ENCODE measurements at places on chromosomes 11 and 22.

GRCh38 chr11:12167061-12168000 lies 56.9 kb downstream of the MICAL2 start:
- no peak for DNase-seq

- no peak for DNase-seq
Observed at GRCh38 chr22:46263216-46263590, at the start of gene PKDREJ. PKDREJ (minus strand) TSS chr22:46263343; CDS start chr22:46263322, 21 bp downstream.

DNA sequence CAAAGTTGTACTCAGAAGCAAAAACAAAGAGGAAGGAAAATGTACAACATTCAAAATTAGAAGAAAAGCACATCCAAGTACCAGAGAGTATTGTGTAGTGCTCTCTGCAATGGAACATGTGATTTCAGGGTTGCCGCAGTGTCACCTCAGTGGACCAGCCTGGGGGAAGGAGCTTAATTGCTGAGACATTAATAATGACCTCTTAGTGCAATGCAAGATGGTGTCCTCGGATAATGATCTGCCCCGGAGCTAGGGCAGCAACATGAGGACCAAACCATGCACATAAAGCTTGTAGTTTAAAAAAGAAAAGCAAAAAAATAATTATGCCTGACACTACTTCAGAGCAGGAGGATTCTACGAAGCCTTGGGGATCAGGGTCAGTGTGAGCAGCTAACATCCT lies 11.3 kb upstream of the JHY start:
- DNase-seq, result no peak

- no peak for DNase-seq
Observed at GRCh38 chr11:14259878-14260277, 99.1 kb downstream of the RRAS2 start.

- no peak for DNase-seq
Observed at GRCh38 chr22:23177197-23177596, 3.1 kb upstream of the BCR start.

DNA sequence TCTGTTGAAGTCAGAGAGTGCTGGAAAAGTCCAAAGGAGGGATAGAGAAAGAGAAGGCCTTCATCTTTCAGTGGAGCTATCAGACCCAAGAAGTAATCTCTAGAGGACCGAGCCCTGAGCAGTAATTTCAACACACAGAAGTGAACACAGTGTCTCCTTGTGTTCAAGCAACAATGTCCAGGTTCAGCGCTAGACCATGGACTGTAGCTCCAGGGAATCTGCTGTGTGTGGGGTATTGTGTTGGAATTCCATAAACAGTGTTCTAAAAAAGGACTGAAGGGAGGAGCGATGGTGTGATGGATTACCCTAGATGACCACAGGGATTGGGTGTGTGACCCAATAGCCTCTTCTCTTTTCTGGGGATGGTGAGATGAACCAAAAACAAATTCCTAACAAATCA lies 165.9 kb downstream of the BLID start:
- DNase-seq, result no peak

DNA sequence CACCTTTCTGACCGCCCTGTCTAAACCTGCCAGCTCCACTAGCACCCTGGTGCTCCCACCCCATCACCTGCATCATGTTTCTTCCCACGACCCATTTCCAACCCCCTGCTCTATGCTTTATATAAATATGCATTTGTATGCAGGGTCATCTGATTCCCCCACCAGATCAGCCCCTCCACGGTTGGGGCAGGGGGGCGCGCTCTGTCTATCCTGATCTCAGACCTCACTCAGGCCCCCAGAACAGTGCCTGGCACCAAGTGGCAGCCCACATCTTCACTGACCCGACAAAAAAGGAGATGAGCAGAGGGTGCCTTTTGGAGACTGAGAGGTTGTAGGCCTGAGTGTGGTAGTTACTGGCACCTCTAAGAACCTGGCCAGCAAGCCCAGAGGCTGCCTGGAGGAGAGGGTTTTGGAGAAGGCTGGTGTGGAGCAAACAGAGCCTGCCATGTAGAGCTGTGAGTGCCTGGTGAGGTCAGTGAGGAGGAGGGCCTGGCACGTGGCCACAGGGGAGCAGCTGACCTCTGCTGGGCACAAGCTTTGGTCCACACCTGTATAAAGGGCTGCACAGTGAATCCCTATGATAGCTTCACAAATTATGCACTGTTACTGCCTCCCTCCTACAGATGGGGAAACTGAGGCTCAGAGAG lies 86.3 kb upstream of the RTL6 start:
- no peak for DNase-seq

DNA sequence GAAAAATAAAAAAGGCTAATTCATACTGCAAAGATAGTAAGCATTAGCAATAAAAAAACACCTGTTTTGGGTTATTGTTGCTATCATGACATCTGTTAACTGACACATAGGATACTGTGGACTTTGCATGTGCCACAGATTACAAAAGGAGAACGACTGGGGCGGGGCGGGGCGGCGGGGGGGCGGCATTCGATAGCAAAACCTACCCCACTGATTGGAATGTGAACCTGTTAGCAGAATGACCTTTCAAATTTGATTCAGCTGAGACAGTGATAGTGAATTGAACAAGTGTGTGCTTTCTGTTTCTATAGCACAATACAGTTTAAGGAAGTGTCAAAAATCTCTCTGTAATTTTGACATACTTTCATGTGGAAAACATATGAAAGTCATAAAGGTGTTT lies 14.9 kb downstream of the MMP20 start:
- no peak for DNase-seq

DNA sequence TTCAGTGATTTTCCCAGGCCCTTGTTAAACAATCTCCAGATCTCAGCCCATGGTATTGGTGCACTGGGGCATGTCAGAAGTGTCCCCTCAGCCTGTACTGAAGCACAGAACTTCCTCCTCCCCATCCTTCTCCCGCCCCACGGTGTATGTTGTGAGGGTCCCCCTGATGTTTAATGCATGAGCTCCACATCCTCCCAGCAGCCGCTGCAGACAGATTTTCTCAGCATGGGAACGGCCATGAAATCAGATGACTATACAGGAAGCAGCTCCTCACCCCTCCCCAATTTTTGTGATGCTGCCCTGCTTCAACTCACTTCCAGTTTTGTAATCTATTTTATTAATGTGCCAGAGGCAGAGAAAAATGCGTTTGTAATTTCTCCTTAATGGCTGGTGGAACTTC lies 406.0 kb downstream of the MIAT start:
- no peak for DNase-seq

DNA sequence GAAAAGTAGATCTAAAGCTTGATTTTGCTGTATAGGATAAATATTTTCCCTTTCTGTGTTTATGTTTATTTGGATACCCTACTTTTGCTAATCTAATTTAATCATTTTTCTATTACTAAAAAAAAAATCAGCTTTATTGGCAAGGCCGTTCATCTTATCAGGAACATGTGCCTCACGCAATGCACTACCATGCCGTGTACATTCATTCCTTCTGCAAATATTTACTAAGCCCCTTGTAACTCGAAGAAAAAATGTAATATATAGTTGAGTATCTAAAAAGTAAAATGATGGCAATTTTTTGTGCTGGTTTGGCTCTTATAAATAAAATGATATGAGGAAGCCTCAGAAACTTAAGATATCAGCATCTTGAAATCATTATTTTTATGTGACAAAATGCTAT lies 8.9 kb downstream of the UVRAG start:
- no peak for DNase-seq

- DNase-seq, result no peak
Observed at GRCh38 chr22:23294221-23294620, 113.9 kb downstream of the BCR start.

GRCh38 chr22:24424901-24425775 lies 2.3 kb upstream of the ADORA2A start:
- DNase-seq, result no peak

GRCh38 chr11:72743321-72744221 lies 8.6 kb downstream of the ARAP1 start:
- no peak for DNase-seq

- no peak for DNase-seq
Observed at GRCh38 chr11:37947821-37948220, 1349.8 kb upstream of the RAG2 start.

DNA sequence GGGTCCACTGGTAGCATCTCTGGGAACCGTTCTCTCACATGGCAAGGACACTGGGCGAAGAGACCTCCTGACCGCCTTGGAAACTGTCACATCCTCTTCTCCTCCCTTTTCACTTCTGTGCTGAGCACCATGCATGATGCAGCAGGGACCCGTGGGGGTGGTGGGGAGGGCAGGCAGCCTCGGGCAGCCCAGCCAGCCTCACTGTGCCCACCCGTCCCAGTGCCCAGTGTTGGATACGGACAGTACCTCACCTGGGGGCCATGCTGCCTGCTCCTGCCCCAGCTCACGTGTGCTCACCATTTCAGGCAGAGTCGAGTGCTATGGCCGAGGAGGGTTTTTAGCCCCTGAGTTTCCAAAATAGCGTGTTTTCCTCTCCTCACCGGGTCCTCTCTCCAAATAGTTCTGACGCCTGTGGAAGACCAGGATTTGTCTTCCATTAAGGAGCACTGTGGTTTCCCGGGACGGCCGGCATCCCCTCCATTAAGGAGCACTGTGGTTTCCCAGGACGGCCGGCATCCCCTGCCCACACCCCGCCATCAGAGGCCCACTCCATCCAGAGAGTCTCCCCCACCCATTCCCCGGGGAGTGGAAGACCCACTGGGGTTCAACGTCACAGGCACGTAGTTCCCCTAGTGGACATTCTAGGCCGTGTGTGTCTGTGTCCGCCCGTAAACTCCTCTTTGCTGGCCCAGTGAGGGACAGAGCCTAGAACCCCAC lies 22.4 kb downstream of the B3GAT1 start:
- DNase-seq, result no peak

All from stimulated activated CD4-positive, alpha-beta T cell treated with anti-CD3 and anti-CD28 coated beads, Interleukin-1b, Interleukin-23, amount 100 ng/mL, for 4 hours (primary cell).